ENCODE measurements at places on chromosomes 2 and 18.

GRCh38 chr2:111186121-111186715 lies 65.5 kb downstream of the BCL2L11 start:
- no peak for DNase-seq

DNA sequence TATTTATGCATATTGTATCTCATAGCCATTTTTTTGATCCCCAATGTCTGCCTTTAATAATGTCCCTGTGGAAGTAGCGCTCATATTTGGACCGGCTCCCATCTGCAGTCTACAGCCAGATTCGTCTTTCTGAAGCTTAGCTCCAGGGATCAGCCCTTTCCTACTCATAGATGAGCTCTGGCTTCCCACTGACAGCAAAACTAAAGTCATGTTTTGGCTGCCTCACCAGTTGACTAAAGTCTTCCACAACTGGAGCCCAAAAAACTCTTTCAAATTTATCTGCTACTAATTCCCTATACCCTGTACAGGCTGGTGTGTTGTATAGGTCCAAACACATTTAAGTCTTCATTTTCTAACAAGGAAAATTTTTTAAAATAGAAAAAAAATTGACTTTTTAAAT lies 294.2 kb upstream of the HNMT start:
- no peak for DNase-seq

- DNase-seq = peak; percentile 33
Observed at GRCh38 chr18:44725300-44726058, 44.8 kb downstream of the SETBP1 start.

GRCh38 chr2:21367421-21367820 lies 243.7 kb downstream of the TDRD15 start:
- DNase-seq = no peak

- DNase-seq = no peak
Observed at GRCh38 chr2:52881606-52882005, 886.0 kb upstream of the CHAC2 start.

DNA sequence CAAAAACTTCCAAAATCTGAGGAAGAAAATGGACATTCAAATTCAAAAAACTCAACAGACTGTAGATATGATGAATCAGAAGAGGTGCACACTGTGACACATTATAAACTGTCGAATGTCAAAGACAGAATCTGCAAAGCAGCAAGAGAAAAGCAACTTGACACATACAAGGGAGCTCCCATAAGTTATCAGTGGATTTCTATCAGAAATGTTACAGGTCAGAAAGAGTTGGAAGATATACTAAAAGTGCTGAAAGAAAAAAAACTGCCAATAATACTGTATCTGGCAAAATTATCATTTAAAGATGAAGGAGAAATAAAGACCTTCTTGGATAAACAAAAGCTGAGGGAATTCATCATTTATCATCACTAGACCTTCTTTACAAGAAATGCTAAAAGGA lies 102.7 kb downstream of the CAMKMT start:
- no peak for DNase-seq

GRCh38 chr18:40897884-40898283 lies 1057.2 kb upstream of the PIK3C3 start:
- DNase-seq = no peak

GRCh38 chr18:56662902-56663301 lies 11.7 kb downstream of the WDR7 start:
- no peak for DNase-seq

GRCh38 chr2:222797261-222797660 lies 63.6 kb upstream of the ACSL3 start:
- DNase-seq = no peak

- no peak for DNase-seq
Observed at GRCh38 chr2:20525041-20526035, 78.5 kb downstream of the RHOB start.

DNA sequence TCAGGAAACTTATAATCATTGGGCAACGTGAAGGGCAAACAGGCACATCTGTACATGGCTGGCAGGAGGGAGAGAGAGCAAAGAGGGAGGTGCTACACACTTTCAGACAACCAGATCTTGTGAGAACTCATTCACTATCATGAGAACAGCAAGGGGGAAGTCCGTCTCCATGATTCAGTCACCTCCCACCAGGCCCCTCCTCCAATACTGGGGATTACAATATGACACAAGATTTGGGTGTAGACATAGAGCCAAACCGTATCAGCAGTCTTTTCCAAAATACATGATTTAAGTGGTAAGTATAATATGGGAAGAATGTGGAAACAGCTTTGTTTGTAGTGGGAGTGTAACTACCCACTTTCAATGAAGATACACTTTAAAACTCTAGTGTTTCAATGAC lies 65.0 kb downstream of the EPB41L5 start:
- DNase-seq = no peak

- DNase-seq = no peak
Observed at GRCh38 chr2:26442707-26443106, 35.2 kb downstream of the OTOF start.

GRCh38 chr2:86186431-86186830 lies 8.8 kb downstream of the IMMT start:
- DNase-seq = no peak

- no peak for DNase-seq
Observed at GRCh38 chr18:35481960-35482366, 15.8 kb downstream of the INO80C start.

DNA sequence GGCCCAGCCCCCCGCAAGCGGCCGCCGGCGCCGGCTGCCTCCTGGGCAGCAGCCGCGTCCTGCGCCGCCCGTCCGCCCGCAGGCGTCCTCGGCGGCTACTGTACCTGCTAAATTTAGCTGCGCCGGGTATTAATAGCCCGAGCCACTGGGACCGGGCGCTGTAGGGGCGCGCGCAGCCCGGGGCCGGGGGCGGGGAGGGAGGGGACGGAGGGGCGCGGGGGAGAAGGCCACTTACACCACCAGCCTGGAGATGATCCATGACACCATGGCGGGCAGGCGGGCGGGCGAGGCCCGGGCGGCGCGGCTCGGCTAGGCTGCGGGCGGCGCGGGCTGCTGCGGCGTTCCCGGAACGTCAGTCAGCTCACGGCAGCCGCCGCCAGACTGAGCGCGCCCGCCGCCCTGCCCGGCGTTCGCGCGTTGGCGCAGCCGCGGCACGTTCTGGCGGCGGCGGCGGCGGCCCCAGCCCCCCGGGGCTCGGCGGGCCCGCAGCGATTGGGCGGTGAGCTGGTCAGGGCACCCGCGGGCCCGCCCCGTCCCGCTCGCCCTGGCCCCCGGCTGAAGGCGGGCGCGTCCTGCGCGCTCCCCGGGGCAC lies at the start of gene REEP1:
Gene REEP1, minus strand, starts transcription at position 383 of the 592 bp plus-strand sequence. Its CDS starts 116 bp downstream, at position 267.
- DNase-seq = no peak

GRCh38 chr2:68178954-68179627 lies 21.4 kb downstream of the PNO1 start:
- no peak for DNase-seq

- no peak for DNase-seq
Observed at GRCh38 chr18:9683418-9684396, 24.4 kb upstream of the RAB31 start.
